Esophagus mucosa (tissue), 1 donor: ENCODE measurements at places on chromosomes 5 and 9.

DNA sequence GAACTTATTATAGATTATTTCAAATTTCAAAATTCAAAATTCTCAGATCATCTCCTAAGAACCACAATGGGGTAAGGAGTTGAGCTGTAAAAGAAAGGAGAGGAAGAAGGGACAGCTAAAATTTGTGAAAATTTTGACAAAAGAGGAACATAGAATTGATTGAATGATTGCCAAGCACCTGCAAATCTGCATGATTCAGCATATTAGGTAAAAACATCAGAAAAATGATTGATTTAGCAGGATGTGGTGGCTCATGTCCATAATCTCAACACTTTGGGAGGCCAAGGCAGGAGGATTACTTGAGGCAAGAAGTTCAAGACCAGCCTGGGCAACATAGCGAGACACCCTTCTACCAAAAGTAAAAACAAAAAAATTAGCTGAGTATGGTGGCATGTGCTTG lies 14.3 kb downstream of the TMEM161B start:
- no peak for ATAC-seq

GRCh38 chr5:106680330-106680729 lies 990.4 kb downstream of the EFNA5 start:
- no peak for ATAC-seq

DNA sequence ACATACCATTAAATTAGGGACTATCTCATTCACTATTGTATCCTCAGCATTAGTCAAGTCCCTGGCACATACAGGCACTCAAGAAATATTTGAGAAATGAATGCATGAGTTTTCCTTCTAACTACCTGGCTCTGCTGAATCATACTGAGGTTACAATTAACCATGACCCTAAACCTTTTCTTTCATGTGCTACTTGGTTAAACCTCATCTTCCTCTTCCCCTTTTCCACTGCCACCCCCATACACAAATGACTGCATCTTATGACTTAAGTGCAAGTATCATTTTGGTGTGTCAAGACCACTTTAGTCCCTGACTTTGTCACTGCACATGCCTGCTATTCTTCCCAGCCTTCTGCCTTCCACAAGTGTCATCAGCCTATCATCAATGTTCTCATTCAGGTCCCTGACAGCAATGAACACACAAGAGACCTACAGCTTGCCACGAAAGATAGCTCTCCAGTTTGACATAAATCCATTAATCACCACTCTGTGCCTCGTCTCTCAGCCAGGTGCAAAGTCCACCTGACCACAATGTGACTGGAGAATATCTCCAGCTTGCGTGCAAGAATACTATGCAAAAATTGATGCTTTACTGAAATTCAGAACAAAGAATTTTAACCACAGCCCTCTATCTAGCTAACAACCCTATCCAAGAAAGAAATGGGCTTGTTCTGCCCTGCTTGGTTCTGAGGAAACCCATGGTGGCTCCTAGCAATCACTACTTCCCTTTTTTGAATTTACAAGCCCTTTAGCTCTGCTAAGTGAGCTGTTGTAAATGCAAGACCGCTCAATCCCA lies 74.5 kb downstream of the MAPKAP1 start:
- ATAC-seq: peak; percentile 64

GRCh38 chr5:14552017-14552416 lies 29.6 kb upstream of the OTULINL start:
- ATAC-seq: no peak

DNA sequence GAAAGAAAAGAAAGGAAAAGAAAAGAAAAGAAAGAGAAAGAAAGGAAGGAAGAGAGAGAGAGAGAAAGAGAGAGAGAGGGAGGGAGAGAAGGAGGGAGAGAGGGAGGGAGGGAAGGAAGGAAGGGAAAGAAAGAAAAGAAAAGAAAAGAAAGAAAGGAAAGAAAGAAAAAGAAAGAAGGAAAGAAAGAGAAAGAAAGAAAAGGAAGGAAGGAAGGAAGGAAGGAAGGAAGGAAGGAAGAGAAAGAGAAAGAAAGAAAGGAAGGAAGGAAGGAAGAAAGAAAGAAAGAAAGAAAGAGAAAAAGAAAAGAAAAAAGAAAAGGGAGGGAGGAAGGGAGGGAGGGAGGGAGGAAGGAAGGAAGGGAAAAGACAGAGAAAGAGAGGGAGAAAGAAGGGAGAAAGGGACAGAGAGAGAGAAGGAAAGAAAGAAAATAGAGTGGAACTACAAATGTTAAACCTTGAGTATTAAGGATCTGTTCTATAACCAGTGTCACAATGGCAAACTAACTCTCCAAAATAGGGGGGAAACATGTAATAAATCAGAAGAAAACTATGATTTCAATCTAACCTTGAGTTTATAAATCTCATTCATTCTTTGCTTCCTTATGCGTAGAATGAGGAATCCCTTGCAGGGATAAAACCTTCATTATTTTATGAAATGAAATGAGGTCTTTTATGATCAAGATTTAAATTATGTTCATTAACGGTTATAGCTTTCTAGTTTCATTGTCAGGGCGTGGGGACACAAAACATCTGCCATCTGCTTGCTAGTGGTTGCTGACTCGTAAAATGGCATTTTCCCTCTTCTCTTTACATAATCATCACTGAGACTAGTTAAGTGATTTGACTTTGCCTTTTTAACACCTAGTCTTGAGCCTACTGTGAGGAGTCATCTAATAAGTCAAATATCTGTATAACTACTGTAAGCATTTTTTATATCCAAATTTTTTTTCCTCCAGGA lies 40.7 kb upstream of the RAD23B start:
- ATAC-seq: no peak

- peak; percentile 54 for ATAC-seq
Measured at GRCh38 chr9:104907278-104907951, 20.5 kb downstream of the ABCA1 start.

DNA sequence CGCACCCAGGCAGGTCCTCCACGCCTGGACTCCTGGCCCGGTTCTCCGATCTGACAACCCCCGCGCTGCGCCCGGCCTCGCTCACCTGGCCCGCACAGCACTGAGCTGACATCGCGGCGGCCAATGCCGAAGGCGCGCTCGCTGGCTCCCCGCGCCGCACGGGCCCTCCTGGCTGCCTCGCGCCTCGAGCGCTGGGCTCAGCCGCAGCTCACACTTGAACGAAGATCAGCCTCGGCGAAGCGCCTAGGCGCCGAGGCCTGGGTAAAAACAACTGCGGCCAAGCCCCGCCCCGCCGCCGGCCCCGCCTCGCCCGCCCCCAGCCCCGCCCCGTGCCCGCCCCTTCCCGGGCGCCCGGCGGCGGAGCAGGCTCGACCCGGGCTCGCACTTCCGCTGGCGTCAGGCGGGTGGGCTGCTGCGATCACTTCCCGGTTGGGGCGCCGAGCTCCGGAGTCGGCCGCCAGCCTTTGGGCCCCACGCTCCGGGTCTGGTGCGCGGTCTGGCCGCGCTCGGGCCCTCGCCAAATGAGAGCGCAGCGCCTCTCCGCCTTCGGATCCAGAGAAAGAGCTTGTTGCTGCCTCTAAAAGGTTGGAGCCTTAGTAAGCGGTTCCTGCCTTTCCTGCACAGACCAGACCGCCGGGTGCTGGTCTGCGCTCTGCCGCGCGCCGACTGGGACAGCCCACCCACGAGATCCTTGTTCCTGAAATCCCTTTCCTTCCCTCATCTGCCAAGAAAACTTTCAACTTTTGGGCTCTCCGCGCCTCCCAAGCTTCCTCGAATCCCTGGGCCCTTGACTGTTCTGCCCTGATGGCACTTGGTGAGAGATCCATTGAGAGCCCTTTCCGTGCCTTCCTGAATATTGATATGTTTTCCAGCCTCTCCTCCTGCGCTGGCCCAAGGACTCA lies at the start of gene SERINC5:
TSS of gene SERINC5 (minus strand) at position 238 of the 902 bp plus-strand sequence. CDS start at position 112, 126 bp downstream.
- peak; percentile 86 for ATAC-seq

GRCh38 chr5:164296603-164297080 lies 791.2 kb downstream of the MAT2B start:
- ATAC-seq: no peak
